ENCODE measurements at places on chromosomes 11 and 22.
A peak's percentile ranks its signal among the peaks of the same experiment; 100 is the strongest.

DNA sequence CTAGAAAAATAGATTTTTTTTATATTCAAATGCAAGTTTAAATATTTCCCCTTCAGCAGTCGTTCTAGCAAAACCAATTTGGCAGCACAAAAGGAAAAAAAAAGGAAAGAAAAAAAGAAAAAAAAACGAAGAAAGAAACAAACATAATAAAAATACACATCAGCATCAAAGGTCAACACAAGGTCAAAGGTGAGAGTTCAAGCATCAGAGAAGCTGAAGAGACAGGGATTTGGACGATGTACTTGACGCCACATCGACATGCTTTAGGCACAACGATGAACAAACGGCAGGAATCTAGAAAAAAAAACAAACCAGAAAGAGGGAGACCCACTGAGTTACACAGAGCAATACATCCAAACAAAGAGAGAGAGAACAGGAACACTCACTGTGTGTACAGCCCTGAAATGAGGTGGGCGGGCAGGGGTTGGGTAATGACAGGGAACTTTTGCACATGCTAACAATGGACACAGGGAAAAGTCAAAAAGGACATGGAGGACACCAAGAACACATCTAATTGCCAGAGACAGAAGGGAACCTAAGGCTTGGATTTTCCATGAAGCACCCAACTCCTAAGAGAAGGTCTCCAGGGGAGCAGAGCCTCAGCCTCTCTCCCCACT, 19.8 kb upstream of the RAPSN start:
- no peak for DNase-seq

GRCh38 chr11:58024601-58025091, 965 bp downstream of the OR9Q1 start:
- DNase-seq = no peak

- DNase-seq = no peak
Measured at GRCh38 chr22:34972191-34972897, 93.6 kb upstream of the ISX start.

GRCh38 chr11:31303644-31304180, 65.8 kb downstream of the DCDC1 start:
- DNase-seq = peak; percentile 98

DNA sequence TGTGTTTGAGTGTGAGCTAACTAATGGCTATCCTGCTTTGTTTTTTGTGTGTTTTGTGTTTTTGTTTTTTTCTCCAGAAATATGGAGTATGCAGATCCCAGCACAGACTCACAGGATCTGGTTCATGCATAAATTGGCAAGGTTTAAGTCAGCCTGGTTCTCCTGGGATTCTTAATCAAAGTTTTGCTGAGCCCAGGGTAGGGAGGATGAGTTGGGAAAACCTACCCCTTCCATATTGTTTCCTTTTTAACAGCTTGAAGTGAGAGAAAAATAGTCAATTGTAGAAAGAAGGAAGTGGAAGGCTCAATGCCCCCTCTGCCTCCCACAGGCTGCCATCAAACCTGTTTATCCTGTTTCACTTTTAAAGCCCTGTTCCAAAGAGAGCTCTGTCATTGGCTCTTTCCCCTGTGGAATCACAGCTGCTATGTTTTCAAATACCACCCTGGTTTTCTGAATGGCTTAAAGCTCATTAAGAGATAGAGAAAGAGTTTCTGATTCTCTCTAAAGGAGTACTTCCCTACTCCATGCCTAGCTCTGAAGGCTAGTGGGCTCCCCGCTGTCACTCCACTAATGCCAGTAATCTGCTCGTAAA, 23.4 kb upstream of the CADM1 start:
- no peak for DNase-seq

DNA sequence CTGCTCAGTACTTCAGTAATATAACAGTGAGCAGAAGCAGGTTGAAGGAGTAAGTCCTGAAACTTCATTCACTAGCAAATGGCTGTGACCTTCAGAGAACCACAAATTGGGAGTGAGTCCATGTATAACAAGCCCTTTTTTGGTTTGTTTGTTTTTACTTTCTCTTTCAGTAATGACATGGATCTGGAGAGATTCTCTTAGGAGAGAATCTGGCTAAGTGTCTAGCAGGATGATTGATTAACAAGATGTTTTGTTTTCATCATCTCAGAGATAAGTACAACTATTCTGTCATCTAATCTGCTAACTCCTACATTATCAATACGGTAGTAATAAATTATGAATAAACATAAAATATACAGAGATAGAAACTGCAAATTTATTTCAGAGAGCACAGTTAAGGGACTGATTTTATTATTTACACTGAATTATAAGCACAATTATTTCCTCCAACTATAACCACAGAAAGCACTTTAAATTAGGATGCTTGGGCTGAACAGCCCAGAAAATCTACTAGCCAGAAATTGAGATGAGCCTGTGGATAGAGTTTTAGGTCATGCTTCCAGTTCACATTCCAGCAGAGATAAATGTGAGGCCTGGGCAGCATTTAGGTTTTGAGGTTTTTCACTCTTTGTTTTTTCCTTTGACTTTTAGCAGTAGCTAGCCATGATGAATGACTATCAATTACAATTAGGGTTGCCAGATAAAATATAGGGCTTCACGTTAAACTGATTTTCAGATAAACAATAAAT, 429.3 kb upstream of the FAT3 start:
- no peak for DNase-seq

DNA sequence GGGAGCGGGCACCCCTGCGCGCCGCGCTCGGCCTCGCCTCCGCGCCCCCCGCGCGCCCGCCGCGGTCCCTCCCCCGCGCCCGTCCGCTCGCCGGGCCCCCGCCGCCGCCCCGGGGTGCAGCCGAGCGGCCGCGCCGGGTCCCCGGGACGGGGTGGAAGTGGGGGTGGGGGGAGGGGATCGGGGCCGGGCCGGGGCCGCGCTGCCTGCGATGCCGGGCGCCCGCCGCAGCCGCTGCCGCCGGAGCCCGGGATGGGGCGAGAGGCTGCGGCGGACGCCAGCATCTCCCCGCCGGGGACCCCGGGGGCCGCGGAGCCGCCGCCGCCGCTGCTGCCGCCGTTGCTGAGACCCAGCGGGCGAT, 365 bp downstream of the MGAT3 start:
- DNase-seq = no peak

GRCh38 chr11:75547617-75548058, 14.4 kb upstream of the SERPINH1 start:
- DNase-seq = no peak

DNA sequence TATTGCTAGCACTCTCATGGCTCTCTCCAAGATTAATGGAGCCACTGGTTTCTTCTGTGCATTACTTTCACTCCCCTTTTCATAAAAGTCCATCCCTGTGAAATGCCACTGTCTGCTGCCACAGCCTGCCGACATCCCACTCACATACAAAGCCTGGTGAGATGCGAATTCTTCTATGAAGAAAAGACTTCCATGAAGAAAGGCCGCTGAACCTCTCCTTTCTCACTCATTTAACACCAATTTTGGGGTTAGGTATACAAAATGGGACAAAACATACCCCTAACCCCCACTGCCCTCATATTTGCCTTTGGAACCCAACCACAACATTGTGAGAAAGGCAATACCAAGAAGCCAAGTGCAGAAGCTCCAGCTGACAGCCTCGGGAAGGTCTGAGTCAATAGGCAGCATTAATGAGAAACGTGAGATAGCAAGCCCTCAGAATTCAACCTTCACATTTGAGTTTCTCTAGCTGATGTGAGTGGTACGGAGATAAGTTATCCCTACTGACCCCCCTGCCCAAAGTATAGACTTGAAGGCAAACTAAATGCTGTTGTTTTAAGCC, 156.4 kb downstream of the ATG16L2 start:
- no peak for DNase-seq
